ENCODE measurements at places on chromosomes 1 and 21.

DNA sequence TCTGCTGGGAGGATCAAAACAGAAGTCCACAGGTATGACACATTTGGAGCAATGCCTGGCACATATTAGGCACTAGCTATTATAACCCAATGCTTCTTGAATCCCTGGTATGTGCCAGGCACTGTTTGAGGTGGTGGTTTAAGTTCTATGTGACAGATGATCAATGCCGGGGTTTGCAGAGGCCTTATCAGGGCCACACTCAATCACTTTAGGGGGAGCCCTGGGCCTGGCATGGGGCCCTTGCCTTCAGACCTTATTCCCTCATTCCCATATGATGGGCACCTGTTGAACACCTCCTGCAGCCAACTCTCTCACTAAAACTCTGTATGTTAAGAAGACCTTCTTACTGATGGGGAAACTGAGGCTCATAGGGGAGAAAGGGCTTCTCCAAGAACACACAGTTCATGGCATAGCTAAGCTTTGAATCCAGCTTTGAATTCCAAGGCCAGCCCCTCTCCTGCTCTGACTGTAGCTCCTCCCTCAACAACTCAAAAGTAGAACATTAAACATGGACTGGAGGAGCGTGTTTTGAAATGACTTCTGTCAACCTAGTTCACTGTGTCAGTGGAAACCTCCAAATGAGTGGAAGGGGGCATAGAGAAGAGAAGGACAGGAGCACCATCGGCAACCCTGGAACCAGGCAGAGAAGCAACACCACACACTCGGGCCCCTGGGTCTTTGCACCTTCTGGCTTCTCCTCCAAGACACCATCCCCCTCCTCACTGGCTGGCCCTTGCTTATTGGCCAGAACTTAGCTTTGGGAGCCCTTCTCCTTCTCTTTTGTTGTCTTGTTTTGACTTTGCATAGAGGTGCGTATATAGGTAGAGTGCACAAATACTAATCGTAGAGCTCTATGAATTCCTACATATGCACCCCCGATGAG, 6.6 kb upstream of the IFFO2 start:
- no peak for DNase-seq

GRCh38 chr1:116738673-116739370, 15.4 kb upstream of the CD2 start:
- DNase-seq: no peak

DNA sequence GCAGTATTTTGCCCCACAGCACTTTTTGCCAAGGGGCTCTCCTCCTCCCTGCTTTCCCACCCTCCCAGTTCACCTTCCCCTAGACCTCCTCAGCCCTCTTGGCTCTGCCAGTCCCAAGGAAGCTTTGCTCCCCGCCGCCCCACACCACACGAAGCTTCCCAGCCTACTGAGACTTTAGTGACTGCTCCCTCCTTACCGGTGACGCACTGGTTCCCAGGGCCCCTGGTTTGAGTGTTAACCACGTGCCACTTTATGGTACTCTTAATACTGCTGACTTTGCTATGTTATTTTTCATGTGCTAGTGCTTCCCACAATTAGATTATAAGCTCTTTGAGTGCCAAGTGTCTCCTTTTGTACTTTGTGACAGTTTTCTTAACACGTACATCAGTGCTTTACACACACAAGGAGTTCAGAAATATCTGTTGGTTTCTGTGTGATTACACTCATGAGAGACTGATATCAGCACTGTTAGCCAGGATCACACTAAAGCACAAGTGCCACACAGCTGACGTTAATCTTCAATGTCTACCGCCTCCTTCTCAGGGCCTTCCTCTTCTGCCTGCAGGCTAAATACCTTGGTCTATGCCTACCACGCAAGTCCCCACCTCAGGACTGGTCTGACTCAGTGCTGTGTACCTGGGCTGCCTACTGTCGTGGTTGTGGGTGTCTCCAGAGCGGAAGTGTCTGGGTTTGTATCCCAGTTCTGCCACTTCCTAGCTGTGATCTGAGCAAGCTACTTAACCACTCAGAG, 61.0 kb downstream of the DNTTIP2 start:
- DNase-seq: no peak

GRCh38 chr21:44485254-44485793, 30.0 kb downstream of the LRRC3 start:
- DNase-seq: peak; percentile 36

DNA sequence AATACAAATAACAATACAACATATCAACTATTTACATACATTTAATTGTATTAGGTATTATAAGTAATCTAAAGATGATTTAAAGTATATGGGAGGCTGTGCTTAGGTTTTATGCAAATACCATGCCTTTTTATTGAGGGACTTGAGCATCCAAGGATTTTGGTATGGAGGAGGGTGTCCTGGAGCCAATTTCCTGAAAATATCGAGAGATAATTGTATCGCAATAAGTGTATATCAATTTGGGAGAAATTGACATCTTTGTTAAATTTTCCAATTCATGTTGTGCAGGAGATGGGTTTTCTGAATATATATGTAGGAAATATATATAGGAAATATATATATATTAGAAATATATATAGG, 63.5 kb downstream of the ATP1A1 start:
- no peak for DNase-seq

- no peak for DNase-seq
These were observed 2.3 kb upstream of the LCE1A start for GRCh38 chr1:152824964-152825363.

DNA sequence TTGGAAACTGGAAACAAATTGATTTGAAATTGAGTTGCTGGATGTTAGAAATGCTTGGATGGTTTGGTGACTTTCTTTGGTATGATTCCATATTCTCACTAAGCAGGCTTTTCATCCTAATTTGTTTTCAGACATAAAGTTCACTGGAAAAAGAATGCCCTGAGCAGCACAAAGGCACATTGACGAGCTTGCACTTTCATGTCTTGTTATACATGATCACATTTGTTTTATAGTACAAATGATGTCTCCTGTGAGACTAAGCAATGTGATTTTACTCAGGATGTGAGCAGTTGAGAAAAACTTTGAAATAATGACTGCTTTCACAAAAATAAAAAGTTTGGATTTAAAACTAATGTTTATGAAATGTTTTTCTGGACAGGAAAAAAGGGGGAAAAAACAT, 63.6 kb downstream of the KCNT2 start:
- DNase-seq: no peak

- DNase-seq: no peak
These were observed 16.2 kb downstream of the SYNC start for GRCh38 chr1:32686387-32686786.

GRCh38 chr1:200265104-200265503, 144.7 kb downstream of the ZNF281 start:
- DNase-seq: no peak

DNA sequence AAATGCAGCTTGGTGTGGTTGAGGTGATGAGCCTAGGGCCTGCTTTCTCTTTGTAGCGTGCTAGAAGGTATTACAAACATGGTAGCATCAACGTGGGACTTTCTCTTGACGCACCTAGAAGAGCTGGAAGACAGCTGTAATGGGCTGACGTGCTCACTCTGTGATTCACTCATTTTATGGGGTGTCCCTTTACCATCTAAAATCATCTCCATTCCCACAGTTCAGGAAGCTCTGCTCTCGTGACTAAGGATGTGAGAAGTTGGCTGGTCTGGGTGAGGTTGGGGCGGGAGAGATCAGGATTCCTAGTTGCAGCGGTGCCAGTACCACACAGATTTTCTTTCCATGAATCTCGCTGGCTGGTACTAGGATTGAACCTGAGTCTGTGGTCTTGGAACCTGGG, 4.2 kb downstream of the HTR6 start:
- no peak for DNase-seq

DNA sequence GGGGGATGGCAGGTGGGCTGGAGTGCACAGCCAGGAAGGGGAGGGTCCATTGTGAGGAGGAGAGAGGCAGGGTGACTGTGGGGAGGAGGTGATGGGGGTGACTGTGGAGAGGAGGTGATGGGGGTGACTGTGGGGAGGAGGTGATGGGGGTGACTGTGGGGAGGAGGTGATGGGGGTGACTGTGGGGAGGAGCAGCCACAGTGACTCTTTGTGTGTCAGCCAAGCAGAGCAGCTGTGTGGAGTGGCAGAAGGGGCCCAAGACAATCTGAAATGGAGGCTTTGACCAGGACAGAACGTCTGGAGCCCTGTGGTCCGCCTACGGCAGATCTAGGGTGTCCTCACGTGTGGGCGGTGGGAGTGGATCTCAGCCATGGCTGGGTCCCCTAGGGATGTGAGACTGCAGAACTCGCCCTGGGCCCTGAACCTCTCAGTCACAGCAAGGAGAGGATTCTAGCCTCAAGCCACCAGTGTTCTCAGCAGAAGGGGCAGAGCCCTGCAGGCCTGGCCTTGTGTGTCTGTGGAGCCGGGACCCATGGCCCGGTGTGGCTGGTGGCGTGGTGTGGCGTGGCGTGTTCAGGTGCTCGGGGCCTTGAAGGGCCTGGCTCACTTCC, 81.5 kb downstream of the OBSCN start:
- no peak for DNase-seq

DNA sequence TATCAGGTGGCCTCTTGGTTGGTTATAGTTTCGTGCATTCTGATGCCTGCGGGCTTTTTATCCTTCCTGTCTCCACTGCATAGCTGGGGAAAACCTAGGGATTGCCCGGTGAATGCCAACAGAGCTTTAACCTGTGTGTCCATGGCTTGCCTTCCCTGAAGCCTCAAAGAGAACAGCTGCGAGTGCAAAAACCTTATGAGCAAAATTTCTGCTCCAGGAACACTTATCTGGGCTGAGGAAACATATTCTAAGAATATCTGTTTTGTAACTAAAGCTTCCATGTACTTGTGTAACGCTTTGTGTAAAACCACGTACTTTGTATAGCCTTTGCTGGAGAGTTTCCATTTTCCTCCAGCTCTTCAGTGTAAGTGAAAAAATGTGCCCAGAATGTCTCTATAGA, 7.2 kb downstream of the CNST start:
- DNase-seq: no peak

GRCh38 chr1:169933984-169934725, 40.5 kb upstream of the SCYL3 start:
- peak; percentile 39 for DNase-seq

- DNase-seq: no peak
These were observed 802 bp downstream of the CYP4X1 start for GRCh38 chr1:47024141-47024801.

DNA sequence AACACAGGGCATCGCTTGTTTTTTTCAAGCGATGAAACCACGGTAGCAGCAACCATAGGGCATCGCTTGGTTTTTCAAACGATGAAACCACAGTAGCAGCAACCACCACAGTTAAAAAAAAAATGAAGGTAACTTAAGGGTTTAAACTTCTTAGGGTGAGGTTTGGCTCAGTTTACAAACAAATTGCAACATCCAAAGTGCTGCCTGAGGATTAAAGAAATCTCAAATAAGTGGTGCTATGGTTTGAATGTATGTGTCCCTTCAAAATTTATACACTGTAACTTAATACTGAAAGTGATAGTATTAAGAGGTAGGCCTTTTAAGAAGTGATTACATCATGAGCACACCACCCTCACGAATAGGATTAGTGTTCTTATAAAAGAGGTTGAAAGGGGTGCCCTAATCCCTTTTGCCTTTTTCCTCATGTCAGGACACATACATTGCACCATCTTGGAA, 6.4 kb upstream of the GBP5 start:
- DNase-seq: no peak

DNA sequence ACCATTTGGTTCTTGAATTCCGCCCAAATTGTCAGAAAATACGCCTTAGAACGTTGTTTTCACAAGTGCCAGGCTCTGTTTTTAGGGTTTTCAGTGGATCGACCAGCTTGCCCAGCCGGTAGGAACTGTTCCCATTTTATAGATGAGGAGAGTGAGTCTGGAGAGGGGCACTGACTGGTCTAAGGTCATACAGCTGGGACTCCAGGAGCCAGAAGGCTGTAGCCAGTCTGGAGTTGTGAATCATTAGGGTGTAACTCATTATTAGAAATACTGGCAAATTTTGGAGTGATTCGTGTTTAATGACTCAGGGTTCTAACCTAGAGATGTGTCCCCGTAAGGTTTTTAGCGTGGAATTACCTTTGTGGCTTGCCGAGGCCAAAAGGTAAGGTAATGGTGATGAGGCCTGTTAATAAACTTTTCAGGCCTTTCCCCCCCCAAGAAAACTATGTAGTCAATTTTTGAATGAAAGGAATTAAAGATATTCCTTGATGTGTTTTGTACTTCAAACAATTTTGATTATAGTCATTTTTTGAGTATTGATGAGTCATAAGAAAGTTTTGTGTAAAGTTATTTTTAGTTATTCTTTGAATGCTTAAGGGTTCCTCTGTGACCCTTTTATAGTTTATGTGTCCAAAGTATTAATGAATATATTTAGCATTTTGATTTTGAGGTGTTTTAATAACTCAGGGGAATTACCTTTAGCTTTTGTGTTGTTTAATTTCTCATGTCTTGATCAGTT, 2.1 kb downstream of the DYRK1A start:
- DNase-seq: peak; percentile 79

GRCh38 chr1:9291914-9292360, 757 bp upstream of the SPSB1 start:
- peak; percentile 81 for DNase-seq

GRCh38 chr1:248686815-248687214, 15.8 kb downstream of the OR14I1 start:
- no peak for DNase-seq

GRCh38 chr1:243730487-243731150, 119.4 kb downstream of the AKT3 start:
- no peak for DNase-seq

- peak; percentile 97 for DNase-seq
These were observed 444.8 kb downstream of the KIF26B start for GRCh38 chr1:245599371-245600174.

DNA sequence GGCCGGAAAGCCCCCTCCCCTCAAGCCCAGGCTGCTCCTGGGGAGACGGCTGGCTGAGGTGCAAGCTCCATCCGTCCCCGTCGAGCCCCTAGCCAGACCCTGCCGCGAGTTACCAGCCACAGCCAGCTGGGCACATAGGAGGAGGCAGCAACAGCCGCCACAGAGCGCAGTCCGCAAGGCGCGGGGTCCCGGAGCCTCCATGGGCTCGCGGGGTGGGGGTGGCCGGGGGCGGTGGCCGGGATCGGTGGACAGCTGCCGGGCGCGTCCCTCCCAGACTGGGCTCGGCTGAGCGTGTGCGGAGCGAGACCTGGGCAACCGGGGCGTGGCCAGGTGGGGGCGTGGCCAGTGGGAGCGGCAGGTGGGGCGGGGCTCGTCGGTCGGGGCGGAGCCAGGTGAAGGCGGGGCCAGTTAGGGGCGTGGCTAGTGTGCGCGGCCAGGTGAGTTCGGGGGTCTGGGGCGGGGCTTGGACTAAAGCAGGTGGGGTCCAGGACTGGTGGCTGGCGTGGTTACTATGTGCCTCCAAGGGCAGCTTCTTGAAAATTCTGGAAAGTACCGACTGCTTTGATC, at the start of gene CD164L2:
TSS of gene CD164L2 (minus strand) at position 295 of the 567 bp plus-strand sequence. CDS start at position 201, 94 bp downstream.
- no peak for DNase-seq

GRCh38 chr1:35592991-35593769, 20.1 kb downstream of the TFAP2E start:
- DNase-seq: no peak

All from fibroblast of mammary gland (primary cell).